ENCODE measurements at places on chromosomes 3 and 15. TPM values are rescaled to one million over a fixed set of nuclear protein-coding genes. Genes with fewer than 3 reads are reported as not detected.

- H3K36me3 ChIP-seq, result no peaks in the 10 kb centered on the region
- peaks cover 4% of the 10 kb centered on the region for H3K4me1 ChIP-seq
- peaks cover 4% of the 10 kb centered on the region for H3K27me3 ChIP-seq
- H3K4me3 ChIP-seq, result no peak overlapping the region
- H3K27ac ChIP-seq, result no peak overlapping the region
- DNase-seq, result no peak
Measured at GRCh38 chr3:1613962-1614361, 484.7 kb upstream of the CNTN4 start.

- peaks cover 2% of the 10 kb centered on the region for H3K27me3 ChIP-seq
- no peak for DNase-seq
- H3K36me3 ChIP-seq, result no peaks in the 10 kb centered on the region
- H3K4me3 ChIP-seq, result no peak overlapping the region
Measured at GRCh38 chr15:78093242-78094020, 1.1 kb downstream of the SH2D7 start.

DNA sequence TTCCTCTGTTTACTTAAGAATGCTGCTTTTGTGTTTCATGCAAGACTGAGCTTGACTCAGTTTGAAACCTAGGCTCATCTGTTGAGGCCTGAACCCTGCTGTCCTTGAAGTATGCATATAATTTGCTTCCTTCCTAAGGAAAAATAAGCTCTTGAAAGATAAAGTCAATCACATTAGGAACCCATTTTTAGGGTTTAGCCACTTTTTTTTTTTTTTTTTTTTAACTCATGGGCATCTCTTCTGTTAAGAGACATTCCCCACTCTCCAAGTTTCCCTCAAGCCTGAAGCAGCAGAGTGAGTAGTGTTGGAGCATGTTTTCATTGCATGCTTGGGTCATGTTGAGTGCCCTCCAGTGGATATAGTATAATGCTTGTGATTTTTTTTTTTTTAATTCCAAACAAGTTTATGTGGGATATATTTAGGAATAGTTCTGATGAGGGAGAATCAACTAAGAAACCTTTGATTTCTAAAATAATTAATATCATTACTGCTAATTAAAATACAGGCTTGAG lies 3.6 kb downstream of the CTNNB1 start:
- H3K27ac ChIP-seq, result no peak overlapping the region
- H3K4me3 ChIP-seq, result peak overlapping the region; percentile 96
- peaks cover 2% of the 10 kb centered on the region for H3K27me3 ChIP-seq

DNA sequence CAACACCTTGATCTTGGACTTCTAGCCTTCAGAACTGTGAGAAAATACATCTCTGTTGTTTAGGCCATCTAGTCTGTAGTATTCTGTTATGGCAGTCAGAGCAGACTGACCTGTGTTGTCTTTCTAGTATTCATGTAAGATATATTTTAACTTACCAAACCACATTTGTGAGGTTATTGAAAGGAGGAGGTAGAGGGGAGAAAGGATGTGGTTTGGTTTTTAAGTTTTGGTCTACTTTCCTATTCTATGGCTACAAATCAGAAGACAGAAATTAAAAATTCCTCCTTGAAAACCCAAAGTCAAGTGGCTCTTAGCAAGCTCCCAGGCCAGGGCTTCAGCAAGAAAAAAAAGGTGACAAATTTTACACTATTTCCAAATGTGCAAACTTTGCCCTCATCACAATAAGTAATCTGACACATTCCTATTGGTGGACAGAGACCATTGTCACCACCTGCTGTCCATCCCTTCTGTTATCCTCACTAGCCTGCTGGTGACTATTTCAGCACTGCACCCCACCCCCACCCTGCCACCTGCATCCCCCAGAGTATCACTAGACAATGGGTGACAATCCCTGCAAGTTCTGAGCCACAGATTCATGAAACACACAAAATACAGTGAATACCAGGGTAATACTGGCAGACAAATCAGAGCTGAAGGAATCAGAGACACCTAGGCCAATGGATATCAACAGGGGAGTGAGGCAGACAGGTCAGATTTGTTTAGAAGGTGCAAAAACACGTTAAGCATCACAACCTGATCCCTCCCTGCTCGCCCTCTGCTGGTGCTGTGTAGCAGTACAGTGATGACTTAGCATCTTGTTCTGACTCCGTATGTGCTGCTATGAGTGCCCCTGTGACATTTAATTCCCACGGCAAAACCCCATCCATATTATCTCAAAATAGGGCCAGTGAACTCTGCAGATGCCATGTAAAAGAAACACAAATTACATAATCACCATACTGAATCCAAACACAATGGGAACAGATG lies 79.0 kb upstream of the DCLK3 start:
- H3K36me3 ChIP-seq, result peaks cover 37% of the 10 kb centered on the region
- H3K4me1 ChIP-seq, result no peaks in the 10 kb centered on the region
- peak; percentile 37 for DNase-seq
- H3K27ac ChIP-seq, result no peak overlapping the region
- H3K4me3 ChIP-seq, result no peak overlapping the region

DNA sequence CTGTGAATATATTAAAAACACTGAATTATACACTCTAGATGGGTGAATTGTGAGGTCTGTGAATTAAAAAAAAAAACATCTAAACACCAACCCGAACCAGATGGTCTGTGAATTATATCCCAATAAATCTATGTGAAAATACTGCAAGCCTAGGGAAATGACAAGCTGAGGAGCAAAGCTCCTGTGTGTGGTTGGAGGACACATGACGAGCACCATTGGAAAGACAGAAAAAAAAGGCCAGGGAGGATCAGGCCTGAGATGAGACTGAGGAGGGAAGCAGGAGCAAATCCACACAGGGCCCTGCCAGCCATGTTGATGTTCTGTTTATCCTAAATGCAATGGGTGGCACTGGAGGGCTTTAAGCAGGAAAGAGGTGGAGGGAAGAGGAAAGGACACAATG lies 200.0 kb downstream of the RORA start:
- H3K27me3 ChIP-seq, result no peaks in the 10 kb centered on the region
- no peaks in the 10 kb centered on the region for H3K36me3 ChIP-seq
- DNase-seq, result no peak
- no peak overlapping the region for H3K4me3 ChIP-seq

STXBP5L gene
- total RNA-seq, result 3.0 TPM

ARNT2 gene
- 57.1 TPM for total RNA-seq

GOLGA6B gene
- not detected for total RNA-seq

All from neural crest cell (in vitro differentiated cells).